ENCODE measurements at places on chromosomes 2 and 18.

DNA sequence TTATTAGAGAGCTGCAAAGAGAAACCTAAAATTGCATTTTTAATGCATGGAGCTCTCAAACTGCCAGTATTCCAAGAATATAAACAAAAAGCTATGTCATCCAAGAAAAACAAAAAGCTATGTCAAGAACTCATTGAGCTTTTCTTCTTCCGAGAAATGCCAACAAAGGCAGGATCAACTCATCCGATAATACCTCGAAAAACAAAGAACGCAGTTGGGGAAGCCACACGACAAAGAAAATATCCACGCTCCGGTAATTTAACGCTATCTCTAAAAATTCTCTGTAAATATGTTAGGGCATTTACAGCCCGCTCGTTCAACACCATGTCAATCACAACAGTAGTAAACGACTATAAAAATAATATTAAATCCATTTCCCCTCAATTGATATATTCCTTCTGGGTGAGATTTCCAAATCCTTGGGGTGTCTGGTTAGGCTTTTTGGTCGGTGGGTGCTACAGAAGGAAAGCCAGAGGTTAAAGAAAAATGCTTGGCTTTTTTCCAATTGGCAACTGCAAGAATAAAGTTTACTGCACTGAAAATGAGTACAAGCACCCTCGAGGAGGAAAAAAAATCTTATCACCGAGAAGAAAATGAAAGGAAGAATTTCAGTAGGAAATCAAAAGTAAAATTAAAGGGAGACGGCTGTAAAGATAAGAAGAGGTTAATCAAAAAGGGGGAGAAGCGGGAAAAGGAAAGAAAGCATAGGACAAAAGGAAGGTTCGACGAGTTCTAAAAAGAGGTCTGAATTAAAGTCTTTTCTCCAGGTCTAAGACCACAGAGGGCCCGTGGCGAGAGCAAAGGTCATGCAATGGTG, 856 bp downstream of the TIA1 start:
- peak; percentile 16 for DNase-seq

DNA sequence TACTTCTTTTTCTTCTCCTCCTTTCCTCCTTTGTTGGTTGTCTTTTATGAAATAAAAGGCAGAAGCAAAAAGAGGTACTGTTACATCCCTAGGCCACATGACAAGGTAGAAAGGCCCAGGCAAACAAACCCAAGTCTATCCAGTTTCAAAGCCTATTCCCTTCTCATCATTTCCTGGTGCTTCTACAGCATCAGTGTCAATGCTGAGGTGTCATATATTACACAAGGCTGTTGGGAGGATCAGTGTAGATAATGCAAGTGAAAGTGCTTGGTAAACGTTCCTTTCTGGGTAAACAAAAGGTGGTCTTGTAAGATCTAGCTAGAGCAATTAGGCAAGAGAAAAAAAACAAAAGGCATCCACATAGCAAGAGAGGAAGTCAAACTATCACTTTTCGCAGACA, 64.9 kb downstream of the EVA1A start:
- no peak for DNase-seq

DNA sequence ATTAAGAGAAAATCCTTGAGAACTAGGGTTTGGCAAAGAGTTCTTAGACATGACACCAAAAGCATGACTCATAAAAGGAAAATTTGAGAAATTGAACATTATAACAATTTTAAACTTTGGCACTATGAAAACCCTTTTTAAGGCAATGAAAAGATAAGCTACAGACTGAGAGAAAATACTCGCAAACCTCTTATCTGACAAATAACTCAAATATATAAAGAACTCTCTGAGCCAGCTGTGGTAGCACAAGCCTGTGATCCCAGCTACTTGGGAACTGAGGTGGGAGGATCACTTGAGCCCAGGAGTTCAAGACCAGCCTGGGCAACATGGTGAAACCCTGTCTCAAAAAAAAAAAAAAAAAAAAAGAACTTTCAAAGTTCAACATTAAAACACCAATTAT, 70.5 kb downstream of the FAM168B start:
- DNase-seq, result peak; percentile 77

DNA sequence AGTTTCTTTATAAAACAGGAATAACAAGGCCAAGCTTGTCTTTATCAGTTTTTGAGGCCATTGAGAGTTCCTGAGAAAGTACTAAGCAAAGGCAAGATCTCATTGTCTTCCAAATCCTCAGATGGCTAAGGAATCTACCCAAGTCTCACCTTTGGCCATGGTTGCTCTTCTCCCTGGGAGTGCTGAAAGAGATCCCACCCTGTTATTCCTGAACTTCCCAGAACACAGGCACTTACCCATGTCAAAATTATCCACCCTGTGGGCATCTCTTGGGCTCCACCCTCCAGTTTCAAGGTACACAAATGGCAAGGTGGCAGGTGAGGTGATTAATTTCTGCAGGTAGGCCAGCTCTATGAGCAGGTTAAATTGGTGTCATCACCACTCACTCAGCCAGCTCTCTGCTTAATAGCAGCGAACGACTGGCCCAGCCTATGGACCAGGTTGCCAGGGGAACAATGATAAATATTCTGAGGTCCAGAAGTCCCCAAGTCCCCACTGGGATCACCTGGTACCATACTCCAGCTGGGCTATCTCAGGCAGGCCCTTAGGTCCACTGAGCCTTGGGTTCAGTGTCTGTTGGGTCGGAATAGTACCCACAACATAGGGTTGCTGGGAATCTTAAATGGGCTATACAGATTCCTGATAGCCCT, 2.3 kb upstream of the SPRED2 start:
- DNase-seq, result no peak

- peak; percentile 44 for DNase-seq
Measured at GRCh38 chr2:229133155-229133772, 137.8 kb downstream of the PID1 start.

GRCh38 chr2:241788572-241788971, 11.9 kb downstream of the GAL3ST2 start:
- DNase-seq, result no peak

- DNase-seq, result no peak
Measured at GRCh38 chr2:168160897-168161296, 86.5 kb downstream of the STK39 start.

DNA sequence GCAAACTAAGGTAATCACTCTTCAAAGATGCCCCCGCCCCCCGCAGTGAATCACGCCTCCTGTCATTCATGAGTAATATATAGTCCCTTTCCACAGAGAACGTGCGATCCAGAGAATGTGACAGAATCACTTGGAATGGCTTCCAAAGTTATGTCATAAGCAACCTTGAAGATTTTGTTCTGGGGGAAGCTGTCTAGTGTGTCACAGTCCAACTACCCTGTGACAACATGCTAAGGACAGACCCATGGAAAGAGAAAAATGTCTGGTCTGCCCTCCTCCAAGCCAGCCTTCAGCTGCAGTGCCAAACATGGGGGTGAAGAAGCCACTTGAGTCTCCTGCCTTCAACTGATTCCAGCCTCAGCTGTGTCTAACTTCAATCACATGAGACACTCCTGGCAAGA, 259.1 kb downstream of the SS18 start:
- DNase-seq, result peak; percentile 35

- DNase-seq, result peak; percentile 63
Measured at GRCh38 chr2:53087262-53087873, 680.2 kb upstream of the CHAC2 start.

GRCh38 chr2:175136334-175137215, 31.4 kb downstream of the ATF2 start:
- DNase-seq, result no peak

DNA sequence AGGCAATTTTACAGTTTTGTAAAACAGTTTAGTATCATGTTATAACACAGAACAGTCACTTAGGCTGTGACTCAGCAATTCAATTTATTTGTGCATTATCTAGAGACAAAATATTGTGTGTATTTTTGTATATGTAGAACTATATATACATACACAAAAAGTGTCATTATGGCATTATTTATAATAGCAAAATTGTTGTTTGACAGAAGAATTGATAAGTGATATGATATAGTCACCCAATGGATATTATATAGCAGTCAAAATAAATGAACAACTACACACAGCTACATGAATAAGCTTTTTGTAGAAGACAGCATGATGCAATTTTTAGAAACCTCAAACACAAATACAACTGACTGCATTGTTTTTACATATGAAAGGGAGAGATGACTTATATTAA, 334.0 kb downstream of the TRIB2 start:
- DNase-seq, result no peak

- no peak for DNase-seq
Measured at GRCh38 chr2:151567006-151567405, 157.3 kb downstream of the RIF1 start.

DNA sequence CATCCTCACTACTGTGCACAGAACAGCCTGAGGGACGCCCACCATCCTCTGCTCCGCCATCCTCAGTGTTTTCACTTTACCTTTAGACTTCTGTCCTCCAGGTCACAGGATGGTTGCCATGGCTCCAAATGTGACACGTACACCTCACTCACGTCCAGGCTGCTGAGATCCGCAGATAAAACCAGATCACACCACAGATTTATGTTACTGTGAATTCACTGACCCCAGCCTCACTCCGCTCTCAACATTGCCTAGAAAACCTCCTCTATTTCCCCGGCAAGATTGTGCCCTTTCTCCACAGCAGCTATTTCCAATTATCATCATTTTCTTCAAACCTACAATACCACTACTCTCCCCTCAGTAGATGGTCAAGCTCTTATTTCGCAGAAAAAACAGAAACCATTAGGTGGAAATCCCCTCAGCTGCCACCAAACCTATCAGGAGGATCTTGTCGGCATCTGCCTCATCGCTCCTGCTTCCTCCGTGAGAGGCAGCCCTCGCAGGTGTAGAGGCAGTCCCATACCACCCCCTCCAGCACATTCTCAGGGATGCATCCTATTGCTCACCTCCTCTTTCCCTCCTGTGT, 49.8 kb upstream of the SLC1A4 start:
- no peak for DNase-seq

GRCh38 chr2:28895189-28895893, 874 bp downstream of the WDR43 start:
- peak; percentile 46 for DNase-seq

DNA sequence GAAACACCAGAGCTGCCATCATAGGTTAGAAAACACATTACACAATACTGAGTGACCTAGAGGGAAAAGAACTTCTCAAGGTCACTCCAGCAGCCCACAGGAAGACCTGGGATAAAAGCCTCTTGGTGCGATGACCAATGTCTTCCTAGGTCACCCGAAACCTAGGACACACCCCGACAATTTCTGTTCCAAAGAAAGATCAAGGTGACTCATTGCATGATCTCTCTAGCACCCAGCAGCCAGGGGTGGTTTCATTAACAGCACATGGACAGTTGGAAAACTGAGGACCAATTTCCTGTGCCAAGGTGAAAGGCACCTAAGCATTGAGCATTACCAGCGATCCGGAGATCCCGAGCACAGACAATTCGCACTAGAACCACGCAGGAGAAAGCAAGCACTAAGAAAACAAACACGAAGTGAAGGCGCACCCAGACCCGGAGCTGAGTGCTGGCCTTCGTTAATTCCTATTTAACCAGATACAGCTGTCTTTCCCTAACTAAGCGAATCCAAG, 1.5 kb downstream of the CACNB4 start:
- no peak for DNase-seq

DNA sequence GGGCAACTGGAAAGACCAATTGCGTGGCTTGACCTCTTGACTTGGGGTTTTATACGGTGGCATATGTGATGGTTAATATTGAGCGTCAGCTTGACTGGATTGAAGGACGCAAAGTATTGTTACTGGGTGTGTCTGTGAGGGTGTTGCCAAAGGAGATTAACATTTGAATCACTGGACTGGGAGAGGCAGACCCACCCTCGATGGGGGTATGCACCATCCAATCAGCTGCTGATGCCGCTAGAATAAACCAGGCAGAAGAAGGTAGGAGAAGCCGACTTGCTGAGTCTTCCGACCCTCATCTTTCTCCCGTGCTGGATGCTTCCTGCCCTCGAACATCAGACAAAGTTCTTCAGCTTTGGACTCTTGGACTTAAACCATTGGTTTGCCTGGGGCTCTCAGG, 34.2 kb upstream of the YPEL5 start:
- no peak for DNase-seq

DNA sequence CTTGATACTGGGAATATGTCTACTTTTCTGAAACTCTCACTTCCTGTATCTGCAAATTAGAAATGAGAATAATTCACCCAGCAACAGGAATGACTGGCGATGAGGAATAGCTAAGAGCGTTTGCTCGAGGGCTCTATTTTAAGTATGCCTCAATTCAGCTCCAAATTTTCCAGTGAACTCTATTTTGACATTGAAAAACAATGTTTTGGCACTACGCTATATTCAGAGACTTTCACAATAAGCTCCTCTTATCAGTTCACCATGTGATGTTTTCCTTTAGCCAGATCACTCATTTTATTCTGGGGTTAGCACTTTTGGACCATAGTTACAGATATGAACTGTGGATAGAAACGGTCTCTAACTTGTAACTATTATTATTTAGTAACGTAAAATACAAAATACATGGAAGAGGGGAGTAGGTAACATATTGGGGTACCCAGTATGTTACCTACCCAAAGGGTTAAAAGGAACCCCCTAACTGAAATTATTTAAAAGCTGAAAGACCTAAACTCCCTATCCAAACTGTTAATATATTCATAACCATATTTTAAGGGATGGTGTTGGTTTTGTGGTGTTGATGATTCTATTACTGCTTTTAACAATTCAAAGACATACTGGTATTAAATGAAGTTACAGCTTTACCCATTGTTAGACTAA, 28.1 kb downstream of the SLC40A1 start:
- peak; percentile 49 for DNase-seq

- DNase-seq, result peak; percentile 36
Measured at GRCh38 chr2:74690571-74690970, 36.5 kb downstream of the SEMA4F start.

DNA sequence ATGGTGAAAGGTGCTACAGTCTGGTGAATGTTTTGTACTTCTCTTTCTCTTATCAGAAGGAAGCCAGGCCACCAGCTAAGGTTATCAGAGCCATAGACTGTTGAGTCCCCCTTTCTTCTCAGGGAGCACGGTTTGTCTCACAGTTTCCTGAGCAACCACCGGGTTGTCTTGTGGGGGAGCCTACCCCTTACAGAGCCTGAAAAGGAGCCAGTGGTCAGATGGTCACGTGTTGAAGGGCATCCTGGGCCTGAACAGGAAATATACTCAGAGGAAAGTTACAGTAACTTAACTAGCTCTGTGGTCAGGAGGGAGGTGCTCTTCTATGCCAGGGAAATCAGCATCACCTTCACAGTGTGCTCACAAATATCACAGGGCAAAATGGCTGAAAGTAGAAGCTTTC, 11.6 kb downstream of the CD28 start:
- no peak for DNase-seq

- no peak for DNase-seq
Measured at GRCh38 chr2:6647046-6647445, 218.7 kb downstream of the CMPK2 start.

- DNase-seq, result no peak
Measured at GRCh38 chr2:176508374-176508773, 239.1 kb downstream of the MTX2 start.

GRCh38 chr2:44181648-44182047, 13.0 kb downstream of the PPM1B start:
- no peak for DNase-seq
